ENCODE measurements at places on chromosomes 16 and 17.
A peak's percentile ranks its signal among the peaks of the same experiment; 100 is the strongest.

DNA sequence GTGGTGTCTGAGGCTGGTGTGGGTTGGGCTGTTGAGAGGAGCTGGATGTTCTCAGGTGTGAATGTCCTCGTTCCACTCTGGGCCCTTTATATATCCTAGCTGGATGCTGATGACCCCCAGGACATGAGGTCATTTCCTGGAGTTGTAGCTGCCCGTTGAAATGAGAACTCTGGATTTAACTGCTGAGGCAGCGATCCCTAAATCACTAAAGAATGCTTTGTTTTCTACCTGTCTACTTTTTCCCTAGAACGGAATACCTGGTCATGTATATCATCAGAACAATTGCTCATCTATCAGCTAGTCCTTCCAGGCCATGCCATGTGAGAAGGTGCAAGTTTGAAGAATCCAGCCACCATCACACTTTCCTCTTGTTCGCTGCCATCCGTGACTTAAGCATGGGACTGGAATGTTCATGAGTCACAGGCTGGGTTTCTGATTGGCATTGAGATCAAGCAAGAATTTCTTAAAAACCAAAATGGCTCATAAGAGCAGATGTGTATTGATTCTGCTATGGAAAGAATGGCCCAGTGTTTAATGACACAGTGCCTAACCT is at the start of gene KRTAP2-3:
KRTAP2-3 (minus strand) TSS at position 63 of the 553 bp plus-strand sequence. CDS start 64 bp downstream, outside the sequence.
- peak; percentile 91 for DNase-seq

- DNase-seq, result no peak
These were observed 161.8 kb downstream of the RPTOR start for GRCh38 chr17:80706463-80706867.

GRCh38 chr16:11361701-11362451 is 16.6 kb downstream of the RMI2 start:
- no peak for DNase-seq

DNA sequence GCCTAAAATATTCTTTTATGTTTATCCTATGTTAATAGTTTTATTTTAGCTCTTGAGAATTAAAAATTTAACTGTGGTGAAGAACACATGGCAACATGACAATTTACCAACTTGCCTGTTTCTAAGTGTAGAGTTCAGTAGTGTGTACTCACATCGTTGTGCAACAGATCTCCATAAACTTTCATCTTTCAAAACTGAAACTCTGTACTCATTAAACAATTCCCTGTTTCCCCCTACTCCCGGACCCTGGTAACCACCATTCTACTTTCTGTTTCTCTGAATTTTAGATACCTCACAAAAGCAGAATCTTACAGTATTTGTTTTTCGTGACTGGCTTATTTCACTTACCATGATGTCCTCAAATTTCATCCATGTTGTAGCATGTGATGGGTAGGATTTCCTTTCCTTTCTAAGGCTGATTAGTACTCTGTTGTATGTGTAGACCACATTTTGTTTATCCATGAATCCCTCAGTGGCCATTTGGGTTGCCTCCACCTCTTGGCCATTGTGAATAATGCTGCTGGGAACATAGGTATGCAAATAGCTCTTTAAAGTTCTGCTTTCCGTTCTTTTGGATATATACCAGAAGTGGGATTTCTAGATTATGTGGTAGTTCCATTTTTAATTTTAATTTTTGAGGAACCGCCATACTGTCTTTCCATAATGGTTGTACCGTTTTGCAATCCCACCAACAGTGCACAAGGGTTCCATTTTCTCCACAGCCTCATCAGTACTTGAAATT is 17.4 kb downstream of the IST1 start:
- DNase-seq, result no peak

GRCh38 chr16:75207831-75208230 is 870 bp upstream of the CTRB2 start:
- no peak for DNase-seq

GRCh38 chr16:24670623-24671454 is 58.6 kb upstream of the TNRC6A start:
- DNase-seq, result peak; percentile 87

DNA sequence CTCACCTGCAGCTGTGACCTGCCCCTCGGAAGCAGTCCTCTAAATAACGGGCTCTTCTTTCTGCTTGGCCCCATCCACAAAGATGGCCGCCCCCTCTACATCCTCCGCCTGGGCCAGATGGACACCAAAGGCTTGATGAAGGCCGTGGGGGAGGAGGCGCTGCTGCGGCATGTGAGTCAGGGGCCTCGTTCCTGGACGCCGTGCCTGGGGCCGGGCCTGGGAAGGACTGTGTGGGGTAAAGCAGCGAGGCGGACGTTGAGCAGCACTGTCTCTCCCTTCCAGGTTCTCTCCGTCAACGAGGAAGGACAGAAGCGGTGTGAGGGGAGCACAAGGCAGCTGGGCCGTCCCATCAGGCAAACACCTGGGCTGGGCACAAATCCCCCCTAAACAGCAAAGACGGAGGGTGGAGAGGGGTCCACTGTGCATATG is 33.1 kb downstream of the NAGPA start:
- no peak for DNase-seq

- peak; percentile 69 for DNase-seq
These were observed 526 bp downstream of the ZZEF1 start for GRCh38 chr17:4142107-4142900.

DNA sequence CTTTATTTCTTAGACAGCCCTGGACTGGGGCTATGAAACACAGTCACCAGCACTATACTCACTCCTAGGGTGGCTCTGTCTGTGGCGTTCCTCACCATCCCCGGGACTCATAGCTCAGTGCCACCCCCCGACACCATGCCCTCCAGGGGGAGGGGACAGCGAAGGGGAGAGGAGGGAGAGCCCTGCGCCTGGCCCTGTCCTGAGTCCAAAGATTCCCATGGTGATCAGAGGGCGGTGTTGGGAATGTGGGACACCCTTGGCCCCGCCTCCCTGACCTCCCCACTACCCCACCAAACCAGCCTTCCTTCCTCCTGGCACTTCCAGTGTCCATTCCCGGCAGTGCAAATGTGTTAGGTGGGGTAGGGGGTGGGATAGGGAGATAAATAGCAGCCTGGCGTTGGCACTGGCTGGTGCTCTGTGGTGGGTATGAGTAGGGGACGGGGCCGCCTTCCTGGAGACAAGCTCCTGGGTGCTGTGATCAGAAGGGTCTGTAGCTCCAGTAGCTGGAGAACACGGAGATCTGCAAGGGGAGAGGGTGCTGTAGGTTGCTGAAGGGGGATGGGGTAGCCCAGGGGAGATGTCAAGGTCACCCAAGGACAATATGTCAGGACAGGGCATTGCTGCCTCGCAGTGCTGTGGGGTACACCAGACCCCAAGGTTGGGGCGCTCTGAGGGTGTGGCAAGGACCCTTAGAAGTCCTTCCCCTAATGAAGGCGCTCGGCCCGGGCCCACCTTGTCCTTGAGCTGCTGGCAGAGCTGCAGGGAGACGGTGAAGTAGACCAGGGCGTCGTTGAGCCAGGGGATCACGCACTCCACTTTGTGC is 2.0 kb downstream of the SMIM22 start:
- no peak for DNase-seq

DNA sequence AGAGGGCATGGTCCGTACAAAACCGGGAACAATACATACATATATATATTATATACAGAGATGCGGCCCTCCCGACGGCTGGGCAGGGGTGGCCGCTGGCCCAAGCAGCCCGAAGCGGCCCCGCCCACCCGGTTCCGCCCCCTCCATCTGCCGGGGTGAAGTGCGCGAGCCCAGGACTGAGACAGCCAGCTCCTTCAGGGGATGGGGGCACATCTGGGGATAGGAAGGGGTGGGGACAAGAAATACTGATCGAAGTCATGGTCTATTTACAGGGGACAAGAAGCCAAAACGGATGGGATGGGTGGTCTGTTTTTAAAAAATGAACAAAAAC is 3.8 kb upstream of the SAMD14 start:
- DNase-seq, result no peak

DNA sequence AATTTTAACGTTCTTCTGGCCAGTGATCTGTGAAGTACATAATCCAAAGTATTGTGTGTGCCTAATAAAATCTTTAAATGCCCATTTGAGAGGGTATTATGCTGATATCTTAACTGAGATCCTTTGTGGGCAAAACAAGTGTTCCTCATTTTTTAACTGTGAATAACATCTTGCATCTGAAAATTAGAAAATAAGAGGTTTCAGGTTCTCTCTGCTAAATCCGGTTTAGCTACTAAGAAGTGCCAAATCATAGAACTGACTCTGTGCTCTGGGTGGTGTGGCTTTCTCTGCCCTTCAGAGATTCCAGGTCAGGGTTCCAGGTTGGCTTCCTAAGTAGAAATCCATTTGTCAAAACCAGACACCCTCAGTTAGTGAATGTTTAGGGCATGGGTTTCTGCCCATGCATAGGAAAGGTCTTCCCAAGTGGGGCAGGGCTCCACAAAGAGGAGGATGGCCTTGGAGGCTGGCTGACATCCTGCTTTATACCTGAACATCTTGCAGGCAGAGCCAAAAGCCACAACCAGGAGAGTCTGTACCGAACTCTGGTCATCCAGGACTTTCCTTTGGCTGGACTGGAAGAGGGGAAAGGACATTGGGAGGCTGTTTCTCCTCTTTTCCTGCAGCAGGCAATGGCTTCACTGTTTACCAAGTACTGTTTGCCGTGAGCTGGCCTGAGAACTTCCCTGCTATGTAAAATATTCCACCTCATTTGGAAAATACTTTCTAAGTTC is 8.5 kb downstream of the ALDH3A2 start:
- DNase-seq, result no peak

GRCh38 chr17:43533699-43534098 is 12.4 kb downstream of the ETV4 start:
- no peak for DNase-seq

- no peak for DNase-seq
These were observed 87.8 kb downstream of the SPAG9 start for GRCh38 chr17:51032850-51033249.

DNA sequence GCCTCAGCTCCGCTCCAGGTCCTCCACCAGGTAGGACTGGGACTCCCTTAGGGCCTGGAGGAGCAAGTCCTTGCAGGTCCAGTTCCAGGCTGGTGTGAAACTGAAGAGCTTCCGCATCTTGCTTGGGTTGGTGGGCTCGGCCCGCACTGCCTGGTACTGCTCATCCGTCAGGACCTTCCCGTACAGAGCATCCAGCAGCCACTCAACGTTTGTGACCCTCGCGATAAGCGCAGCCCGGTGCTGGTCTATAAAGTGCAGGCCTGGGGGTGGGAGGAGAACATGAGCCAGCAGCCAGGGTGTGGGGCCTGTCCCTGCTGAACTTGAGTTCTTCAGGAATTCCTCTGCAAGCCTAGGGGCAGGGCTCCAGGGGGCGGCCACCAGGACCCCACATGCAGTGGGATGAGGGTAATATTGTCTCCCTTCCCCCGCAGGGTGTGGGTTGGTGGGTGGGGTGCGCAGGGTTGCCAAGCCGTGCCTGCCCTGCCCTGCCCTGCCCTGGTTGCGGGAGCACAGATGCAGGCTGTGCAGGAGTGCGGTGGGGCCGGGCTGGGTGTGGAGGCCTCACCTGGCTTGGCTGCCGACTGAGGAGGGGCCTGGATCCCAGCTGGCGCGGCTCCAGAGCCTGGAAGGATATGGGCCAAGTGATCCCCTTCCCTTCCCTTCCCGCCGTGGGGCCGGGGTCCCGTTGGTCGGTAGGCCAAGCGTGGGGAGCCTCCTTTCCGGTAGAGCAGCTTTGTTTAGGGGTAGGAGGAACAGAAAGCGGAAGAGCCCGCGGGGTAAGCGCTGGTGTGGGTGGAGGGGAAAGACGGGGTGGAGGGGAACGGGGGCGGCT is 762 bp downstream of the PYCARD start:
- DNase-seq, result no peak

DNA sequence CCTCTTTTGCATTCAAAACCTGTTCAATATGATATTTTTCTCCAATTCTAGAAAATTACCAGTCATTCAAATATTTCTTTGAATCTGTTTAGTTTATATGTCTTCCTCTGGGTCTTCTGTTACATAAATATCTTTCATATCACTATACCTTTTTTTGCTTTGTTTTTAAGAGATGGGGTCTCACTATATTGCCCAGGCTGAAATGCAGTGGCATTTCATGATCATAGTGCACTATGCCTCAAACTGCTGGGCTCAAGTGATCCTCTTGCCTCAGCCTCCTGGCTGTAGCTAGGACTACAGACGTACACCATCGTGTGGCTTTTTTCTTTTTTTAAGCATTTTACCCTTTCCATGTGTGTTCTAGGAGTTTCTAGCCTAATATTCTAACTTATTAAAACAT is 38.8 kb downstream of the NSRP1 start:
- no peak for DNase-seq

- DNase-seq, result peak; percentile 92
These were observed 3.2 kb downstream of the MYL11 start for GRCh38 chr16:30377812-30378235.

DNA sequence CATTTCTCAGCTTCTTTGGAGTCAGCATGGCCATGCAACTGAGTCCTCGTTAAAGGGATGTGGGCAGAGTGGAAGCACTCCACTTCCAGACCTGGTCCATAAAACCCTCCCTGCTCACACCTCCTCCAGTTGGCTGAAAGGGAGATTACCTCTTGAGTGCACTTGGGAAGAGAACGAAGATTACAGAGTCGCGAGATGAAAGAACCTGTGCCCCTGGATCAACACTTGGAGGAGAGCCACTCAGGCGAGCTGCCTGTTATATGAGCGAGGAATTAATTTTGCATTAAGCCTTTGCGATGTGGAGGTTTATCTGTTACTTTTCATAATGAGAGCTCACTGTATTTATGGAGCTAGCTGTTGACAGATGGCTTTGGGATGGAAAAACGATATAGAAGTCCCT is 147.9 kb downstream of the MAF start:
- DNase-seq, result no peak

Data from adipocyte (in vitro differentiated cells).